ENCODE measurements at places on chromosomes 16 and 17.

- no peak for DNase-seq
These were observed 70.2 kb upstream of the NETO2 start for GRCh38 chr16:47213761-47214440.

DNA sequence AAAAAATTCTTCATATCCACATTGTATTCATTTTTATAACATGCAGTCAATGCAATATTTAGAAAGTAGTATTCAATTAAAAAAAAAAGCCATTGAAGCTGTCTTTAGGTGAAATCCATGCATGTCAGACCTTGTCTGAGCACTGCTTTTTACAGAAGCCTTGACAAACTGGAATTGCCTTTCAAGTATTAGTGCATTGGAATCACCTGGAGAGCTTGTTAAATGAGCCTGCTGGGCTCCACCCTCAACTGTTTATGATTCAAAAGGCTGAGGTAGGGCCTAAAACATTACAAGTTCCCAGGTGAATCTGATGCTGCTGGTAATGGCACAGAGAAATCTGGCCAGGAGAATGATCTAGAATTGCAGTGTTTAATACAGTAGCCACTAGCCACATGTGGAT lies 85.8 kb downstream of the HIC1 start:
- DNase-seq = no peak

GRCh38 chr16:26594666-26595065 lies 472.1 kb upstream of the C16orf82 start:
- no peak for DNase-seq

GRCh38 chr17:79890706-79891105 lies 51.5 kb upstream of the CBX4 start:
- DNase-seq = no peak

DNA sequence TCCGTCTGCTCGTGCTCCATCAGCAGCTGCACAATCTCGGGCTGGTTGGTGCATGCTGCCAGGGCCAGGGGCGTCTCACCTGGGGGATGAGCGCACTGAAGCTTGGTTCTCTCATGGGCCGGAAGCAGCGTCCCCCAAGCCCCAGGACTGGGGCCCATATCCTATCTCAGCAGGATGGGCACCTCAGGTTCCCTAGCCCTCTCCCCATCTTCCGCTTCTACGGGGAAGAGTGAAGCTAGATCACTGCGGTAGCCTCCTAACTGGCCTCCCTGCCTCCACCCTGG lies 24.8 kb downstream of the TRPV3 start:
- DNase-seq = no peak

- DNase-seq = no peak
These were observed 37.7 kb downstream of the GINS2 start for GRCh38 chr16:85650844-85651628.

GRCh38 chr16:10957771-10958482 lies 13.6 kb downstream of the CLEC16A start:
- DNase-seq = no peak

DNA sequence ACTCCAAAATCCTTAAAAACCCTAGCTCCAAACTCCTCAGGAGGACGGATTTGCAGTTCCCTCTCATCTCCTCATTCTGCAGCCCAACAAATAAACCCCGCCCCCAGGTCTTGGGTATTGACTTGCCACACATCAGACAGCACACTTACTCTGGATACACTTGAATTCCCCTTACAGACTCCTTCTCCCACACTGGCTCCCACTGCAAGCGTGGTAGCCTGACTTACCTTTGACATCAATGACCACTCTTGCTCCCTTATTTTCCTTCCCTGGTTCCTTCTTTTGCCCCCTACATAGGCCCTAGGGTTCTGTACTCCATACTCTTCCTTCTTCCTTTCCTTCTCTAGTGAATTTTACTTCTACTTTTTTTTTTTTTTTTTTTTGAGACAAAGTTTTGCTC lies 7.5 kb downstream of the RFFL start:
- DNase-seq = no peak

GRCh38 chr16:69083306-69083941 lies 22.0 kb upstream of the HAS3 start:
- DNase-seq = no peak

DNA sequence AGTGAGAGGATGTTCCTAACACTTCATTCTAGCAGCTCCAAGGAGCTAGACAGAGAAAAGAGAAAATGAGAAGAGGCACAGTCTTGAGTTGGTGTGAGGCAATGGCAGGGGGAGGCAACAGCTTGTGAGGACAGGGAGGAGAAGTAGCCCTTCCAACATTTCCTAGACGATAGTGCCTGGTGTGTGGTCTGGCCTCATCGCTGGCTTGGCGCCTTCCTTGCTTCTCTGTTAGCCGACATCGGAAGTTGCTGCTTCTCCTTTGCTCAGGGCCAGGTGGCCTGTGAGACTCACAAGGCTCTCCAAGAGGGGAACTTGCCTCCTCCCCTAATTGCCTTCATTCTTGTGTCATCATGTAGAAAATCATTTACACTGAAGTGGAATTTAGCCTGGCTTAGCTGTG lies 208.7 kb downstream of the MAP2K4 start:
- DNase-seq = no peak

DNA sequence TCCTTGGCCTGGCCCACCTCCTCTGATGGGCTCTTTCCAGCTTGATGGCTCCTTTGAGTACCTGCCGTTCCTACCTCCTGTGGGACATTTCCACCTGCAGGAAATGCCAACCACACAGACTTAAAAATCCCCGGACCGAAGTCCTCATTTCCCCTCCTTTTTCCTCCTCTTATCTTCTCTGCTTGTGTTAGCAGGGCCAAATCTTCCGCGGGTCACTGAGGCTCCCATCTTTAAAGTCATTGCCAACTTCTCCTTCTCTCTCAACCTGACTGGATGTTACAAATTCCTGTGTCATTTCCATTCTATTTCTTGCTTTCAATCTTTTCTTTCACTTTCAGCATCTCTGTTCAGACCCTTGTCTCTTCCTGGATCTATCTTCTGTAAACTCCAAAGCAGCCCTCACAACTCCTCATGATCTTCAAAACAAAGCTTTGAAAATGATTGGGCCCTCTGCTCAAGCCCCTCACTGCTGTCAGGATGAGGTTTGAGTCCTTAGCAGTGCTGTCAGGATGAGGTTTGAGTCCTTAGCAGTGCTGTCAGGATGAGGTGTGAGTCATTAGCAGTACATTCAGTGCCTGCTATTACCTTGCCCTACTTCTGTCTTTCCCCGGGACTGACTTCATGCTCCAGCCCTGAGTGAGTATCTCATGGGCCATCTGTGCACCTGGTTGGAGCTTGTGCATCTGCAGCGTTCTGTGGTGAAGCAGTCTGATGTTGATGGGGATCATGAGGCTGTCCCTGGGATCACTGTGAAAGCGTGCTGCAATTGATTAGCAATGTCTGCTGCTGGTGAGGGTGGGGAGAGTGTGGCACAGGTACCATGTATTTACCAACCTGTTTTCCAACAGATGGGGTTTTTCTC lies 100.1 kb downstream of the IRF8 start:
- no peak for DNase-seq

DNA sequence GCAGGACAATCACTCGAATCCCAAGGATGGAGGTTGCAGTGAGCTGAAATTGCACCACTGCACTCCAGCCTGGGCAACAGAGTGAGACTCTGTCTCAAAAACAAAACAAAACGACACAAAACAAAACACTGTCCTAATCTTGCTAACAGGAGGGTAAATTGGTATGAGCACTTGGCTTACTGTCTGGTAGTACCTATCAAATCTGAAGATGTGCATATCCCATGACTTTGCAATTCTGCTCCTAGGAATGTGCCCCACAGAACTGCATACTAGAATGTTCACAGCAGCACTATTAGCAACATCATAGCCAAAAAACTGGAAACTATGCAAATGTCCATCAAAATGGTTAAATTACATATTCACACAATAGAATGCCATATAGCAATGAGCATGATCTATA lies 15.7 kb downstream of the MTSS2 start:
- no peak for DNase-seq

GRCh38 chr17:8420041-8420934 lies 15.4 kb upstream of the NDEL1 start:
- DNase-seq = no peak

- DNase-seq = no peak
These were observed 10.5 kb downstream of the TMIGD1 start for GRCh38 chr17:30323262-30323894.

DNA sequence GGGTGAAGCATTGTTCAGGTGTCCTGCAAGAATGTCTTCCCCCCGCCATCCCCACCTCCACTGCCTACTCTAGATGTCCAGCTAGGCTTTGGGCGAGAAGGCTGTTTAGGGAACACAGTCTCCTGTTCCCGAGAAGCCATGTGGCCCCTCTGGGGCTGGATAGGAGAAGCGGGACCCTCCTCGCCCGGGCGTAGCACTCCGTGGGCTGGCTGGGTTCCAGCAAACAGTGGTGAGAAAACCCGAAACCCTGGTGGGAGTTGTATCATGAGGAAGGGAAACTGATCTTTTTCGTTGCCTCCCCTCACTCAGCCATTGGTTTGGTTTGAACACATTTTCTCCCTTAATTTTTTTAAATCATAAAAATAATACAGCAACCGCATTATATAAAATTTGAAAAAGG lies 56.6 kb downstream of the IRF8 start:
- no peak for DNase-seq

GRCh38 chr17:61307905-61308886 lies 91.4 kb upstream of the TBX2 start:
- DNase-seq = no peak

GRCh38 chr17:8311131-8311790 lies 1.2 kb downstream of the ARHGEF15 start:
- no peak for DNase-seq

GRCh38 chr17:79142375-79142774 lies 67.8 kb downstream of the ENGASE start:
- DNase-seq = no peak

DNA sequence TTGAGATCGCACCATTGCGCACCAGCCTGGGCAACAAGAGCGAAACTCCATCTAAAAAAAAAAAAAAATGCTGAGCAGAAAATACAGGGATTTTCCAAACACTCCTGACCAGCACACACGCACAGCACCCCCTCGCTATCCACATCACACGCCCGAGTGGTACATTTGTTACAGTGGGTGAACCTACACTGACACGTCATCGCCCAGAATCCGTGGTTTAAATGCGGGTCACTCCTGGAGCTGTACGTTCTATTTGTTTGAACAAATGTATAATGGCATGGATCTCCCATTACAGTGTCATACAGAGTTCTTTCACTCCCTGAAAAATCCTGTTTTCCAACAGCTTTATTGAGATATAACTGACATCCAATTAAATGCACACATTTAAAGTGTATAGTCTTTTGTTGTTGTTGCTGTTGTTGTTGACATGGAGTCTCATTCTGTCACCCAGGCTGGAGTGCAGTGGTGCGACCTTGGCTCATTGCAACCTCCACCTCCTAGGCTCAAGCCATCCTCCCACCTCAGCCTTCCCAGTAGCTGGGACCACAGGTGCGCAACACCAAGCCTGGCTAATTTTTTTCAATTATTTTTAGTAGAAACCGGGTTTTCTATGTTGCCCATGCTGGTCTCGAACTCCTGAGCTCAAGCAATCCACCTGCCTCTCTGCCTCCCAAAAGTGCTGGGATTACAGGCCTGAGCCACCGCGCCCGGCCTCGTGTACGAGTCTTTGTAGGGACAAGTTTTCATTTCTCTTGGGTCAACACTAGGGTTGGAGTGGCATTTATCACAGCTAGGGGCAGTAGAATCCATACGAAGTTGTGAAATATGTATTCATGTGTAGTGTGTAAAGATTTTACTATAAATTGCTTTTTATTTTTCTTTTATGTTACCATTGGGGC lies 4.4 kb upstream of the CARHSP1 start:
- DNase-seq = no peak

DNA sequence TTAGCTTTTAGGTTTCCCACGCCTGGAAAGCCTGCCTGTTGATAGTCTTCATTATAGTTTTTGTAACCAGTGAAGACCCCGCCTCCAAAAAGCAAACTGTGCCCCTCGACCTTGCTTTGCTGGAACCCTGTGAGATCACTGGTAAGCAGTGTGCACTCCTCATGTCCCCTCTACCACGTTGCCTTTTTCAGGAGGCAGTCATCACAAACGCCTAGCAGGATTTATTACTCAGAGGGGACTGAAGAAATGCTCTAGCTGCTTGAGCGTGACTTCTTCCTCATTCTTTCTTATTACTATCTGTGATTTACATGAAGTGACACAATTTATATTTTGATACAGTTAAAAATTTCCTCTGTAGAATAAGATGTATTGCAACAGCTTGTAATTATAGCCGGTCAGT lies 6.5 kb upstream of the KRTAP3-1 start:
- DNase-seq = no peak

DNA sequence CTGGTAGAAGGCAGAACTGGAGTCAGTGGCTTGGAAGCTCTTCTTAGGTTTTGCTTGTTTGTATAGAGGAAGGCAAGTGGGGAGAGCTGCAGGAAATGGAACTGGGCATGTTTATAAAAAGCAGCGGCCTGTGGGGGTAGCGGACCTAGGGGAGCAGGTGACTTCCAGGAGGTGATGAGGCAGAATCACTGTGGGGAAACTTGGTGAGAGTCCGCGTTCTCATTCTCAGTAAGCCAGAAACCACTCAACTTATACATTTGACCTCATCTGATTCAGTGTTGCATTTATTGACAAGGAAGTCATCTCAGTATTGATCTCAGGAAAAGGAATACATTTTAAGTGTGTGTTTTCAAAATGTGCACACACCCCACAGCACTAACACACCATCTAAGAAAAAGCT lies 299.8 kb downstream of the CNTNAP4 start:
- no peak for DNase-seq

- no peak for DNase-seq
These were observed 3.3 kb downstream of the CCDC42 start for GRCh38 chr17:8741366-8741765.

DNA sequence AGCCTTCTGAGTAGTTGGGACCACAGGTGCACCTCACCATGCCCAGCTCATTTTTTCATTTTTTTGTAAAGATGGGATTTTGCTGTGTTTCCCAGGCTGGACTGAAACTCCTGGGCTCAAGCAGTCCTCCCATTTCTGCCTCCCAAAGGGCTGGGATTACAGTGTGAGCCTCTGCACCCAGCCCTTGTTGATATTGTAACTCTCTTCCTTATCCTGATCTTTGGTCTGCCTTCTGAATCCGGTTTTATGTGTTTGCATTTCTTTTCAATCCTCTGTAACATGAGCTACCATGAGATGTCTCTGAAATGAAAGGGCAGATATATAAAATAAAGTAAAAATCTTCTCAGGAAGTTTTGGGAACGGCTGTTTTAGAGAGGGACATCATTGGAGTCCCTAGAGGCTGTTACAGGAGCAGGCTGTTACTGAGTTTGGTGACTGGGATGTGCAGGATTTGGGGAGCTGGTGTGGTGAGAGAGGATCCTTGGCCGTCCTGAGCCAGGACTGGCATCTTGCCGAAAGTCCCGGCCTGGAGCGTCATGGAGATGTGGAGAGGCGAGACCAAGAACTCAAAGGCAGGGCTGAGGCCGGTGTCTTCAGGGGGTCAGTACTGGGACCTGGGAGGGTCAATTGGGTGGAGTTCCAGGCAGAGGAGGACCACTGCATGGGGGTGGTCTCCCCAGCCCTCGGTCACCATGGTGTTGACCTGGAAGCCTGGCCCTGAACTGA lies 39.4 kb downstream of the ATP2C2 start:
- DNase-seq = no peak

- no peak for DNase-seq
These were observed 8.0 kb downstream of the TXNDC11 start for GRCh38 chr16:11734653-11735043.

GRCh38 chr17:35132099-35132498 lies 10.0 kb downstream of the NLE1 start:
- DNase-seq = no peak
